Activated CD4-positive, alpha-beta T cell treated with anti-CD3 and anti-CD28 coated beads, Interleukin-2, amount 50 U/mL, for 16 hours (primary cell): ENCODE measurements at places on chromosomes 5 and 9.

DNA sequence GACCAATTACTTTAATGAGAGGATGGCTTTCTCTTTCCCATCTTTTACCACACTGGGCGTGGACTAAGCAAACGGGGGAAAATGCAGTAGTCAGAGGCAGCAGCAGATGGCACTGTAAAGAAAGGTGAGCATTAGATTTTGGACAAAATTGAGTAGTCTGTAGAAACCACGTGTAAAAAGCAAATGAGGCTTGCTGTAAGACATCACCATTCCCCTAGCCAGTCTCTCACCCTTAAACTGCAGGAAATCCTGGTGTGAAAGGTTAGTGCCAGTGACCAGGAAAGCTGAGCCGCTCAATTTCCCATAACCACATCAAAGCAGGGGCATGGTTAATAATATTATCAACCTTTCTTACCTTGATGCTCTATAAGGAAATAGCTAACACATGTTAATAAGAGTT, 31.8 kb downstream of the SPATA31C2 start:
- peak; percentile 23 for DNase-seq

GRCh38 chr9:33106827-33107621, 30.6 kb upstream of the SMU1 start:
- DNase-seq: no peak

DNA sequence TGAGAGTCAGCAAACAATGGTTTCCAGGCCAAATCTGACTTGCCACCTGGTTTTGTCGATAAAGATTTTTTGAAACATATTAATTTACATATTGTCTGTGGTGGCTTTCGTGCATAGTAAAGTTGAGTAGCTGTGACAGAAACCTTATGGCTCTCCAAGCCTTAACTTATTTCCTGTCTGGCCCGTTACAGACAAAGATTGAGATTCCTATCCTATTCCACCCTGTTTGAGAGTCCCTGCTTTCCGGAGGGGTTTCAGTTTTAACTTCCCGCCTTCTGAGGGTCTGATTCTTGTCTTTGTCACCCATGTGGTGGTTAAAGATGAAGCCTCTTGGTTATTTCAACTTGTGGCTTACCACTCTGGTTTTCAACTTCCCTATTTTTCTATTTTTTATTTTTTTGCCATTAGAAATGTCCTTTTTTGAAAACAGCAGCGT, 11.4 kb downstream of the OTULIN start:
- DNase-seq: no peak

- DNase-seq: no peak
These were observed 12.0 kb downstream of the IRX1 start for GRCh38 chr5:3607541-3608181.

DNA sequence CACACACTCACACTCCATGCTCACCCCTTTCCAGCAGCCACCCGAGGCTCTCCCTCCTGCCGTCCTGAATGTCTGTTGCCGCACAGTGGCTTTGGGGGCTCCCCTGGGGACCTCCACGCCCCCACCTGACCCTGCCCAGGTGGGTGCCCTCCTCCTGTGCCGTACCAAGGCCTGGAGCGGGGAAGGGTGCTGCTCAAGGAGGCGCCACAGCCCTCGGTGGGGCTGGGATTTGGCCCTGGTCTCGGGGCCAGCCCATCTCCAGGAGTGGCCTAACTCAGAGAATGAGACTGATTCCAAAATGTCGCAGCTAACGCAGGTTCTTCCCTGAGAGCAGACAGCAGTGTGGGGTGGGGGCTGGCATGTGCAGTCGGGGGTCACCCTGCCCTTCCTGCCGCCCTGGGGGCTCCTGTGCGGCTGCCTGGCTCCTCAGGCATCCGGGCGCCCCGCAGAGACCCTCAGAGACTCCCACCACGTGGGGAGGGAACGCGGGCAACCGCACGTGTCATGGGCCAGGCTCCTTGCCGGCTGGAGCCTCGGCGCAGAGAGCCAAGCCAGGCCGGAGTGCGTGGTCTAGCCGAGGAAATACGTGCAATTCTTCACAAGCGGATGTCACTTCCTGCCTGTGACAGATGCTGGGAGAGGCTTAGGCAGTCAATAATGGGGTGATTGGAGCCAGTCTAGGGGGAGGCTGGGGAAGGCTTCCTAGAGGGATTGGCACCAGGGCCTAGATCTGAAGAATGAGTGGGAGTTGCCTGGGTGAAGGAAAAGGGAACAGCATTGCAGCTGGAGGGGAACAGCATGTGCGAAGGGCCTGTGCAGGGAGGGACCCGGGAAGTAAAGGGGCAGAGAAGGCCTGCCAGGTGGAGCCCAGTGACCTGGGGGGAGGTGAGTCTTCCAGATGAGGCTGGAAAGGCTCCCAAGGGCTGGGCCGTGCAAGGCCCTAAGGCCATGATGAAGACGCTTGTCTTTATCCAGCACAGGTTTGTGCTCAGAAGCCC, 44.1 kb downstream of the C9orf50 start:
- no peak for DNase-seq

DNA sequence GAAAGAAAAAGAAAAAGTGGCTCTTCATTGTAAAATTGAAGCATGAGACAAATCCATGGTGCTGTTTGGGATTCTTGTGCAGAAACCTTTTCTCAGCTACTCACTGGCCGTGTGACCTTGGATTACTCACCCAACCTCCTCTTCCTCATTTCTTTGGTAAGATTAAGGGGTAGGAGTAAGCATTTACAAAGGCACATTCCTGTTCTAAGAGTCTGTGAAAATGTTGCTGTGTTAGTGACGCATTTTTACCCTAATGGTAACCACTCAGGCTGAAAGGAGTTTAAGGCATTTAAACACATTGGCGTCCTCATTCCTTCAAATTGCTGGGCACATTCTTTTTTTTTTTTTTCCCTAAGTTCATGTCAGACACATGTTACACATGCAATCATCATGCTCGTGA, 4.3 kb downstream of the RAI14 start:
- no peak for DNase-seq

DNA sequence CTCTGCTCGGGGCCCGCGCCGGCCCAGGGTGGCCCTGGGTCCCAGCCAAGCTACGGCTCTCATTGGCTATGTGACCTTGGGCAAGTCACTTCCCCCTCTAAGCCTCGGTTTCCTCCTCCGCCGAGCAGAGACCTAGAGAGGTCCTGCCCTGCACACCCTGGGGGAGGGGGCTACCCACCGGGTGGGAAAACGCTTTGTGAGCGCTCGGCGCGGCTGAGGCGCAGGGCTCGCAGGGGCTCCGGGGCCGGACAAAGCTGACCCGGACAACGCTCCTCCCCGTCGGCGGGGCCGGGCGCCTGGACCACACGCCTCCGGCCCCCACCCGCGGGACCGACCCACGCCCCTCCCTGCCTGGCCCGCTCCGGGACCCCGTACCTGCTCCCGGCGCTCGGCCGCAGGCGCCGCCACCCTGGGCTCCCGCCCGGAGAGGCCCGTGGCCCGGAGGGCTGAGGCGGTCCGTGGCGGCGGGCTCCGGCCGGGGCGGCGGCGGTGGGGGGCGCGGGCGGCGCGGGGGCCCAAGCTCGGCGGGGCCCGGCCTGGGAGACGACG, 85.7 kb upstream of the MELK start:
- peak; percentile 74 for DNase-seq
